Tibial nerve (tissue), 4 donors: ENCODE measurements at places on chromosomes 16 and 17.
A peak's percentile ranks its signal among the peaks of the same experiment; 100 is the strongest.

GRCh38 chr17:73043686-73044581 lies 48.6 kb downstream of the SLC39A11 start:
- peak overlapping the region; percentile 74 for H3K27ac ChIP-seq
- H3K4me3 ChIP-seq: no peak overlapping the region
- H3K27me3 ChIP-seq: no peaks in the 10 kb centered on the region
- H3K36me3 ChIP-seq: no peaks in the 10 kb centered on the region

DNA sequence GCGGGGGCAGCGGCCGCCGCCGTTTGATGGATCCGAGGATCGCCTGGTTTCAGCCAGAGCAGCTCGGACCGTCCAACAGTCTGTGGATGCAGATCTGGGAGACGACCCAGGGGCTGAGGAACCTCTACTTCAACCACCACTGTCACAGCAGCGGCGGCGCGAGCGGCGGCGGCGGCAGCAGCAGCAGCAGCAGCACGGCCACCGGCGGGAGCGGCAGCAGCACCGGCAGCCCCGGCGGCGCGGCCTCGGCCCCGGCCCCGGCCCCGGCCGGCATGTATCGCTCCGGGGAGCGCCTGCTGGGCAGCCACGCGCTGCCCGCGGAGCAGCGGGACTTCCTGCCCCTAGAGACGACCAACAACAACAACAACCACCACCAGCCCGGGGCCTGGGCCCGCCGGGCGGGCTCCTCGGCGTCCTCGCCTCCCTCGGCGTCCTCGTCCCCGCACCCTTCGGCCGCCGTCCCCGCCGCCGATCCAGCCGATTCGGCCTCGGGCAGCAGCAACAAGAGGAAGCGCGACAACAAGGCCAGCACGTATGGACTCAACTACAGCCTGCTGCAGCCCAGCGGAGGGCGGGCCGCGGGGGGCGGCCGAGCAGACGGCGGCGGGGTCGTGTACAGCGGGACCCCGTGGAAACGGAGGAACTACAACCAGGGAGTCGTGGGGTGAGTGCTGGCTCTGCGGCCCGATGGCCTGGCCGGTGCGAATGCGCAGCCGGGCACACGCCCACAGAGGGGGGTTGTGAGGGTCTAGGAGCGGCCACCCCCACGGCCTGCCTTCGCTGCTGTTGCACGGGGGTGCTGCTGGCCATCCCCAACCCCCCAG lies 702 bp downstream of the TENT4B start:
- H3K27me3 ChIP-seq: no peaks in the 10 kb centered on the region
- peak overlapping the region; percentile 74 for H3K27ac ChIP-seq
- no peaks in the 10 kb centered on the region for H3K36me3 ChIP-seq
- peak; percentile 13 for DNase-seq
- peaks cover 51% of the 10 kb centered on the region for H3K4me1 ChIP-seq

- no peak overlapping the region for H3K4me3 ChIP-seq
- H3K27ac ChIP-seq: no peak overlapping the region
- no peaks in the 10 kb centered on the region for H3K27me3 ChIP-seq
- H3K36me3 ChIP-seq: no peaks in the 10 kb centered on the region
Measured at GRCh38 chr17:51305182-51305581, 44.8 kb downstream of the UTP18 start.

DNA sequence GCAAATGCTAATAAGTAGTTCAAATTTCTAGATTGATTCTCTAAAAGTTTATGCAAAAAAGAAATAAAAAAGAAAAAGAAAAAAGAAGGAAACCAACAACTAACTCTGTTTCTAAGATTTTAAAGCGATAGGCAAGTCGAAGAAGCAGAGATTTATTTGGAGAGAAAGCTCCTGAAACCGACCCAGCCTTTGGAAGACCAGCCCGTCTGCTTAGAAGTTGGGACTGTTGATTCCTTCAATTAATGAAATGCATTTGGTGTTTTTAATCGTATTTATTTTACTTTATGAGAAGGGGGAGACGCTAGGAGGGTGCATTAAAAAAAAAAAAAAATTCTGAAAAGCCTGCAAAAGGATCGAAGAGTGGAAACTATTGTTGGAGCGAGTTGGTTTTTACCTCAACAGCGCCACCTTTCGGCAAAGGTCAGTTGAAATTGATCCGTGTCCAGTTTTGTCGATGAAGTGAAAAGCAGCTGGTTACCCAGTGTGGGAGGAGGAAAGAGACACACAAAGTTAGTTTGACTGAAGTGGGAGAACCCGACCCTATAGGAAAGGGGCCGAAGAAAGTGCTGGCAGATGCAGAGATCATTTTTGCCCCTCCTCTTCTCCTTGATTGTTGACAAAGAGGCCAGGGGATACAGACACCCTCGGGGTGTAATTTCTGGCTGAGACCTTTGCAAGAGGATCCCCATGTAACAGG lies 1.5 kb upstream of the MAF start:
- H3K4me3 ChIP-seq: peak overlapping the region; percentile 62
- H3K27me3 ChIP-seq: no peaks in the 10 kb centered on the region

DNA sequence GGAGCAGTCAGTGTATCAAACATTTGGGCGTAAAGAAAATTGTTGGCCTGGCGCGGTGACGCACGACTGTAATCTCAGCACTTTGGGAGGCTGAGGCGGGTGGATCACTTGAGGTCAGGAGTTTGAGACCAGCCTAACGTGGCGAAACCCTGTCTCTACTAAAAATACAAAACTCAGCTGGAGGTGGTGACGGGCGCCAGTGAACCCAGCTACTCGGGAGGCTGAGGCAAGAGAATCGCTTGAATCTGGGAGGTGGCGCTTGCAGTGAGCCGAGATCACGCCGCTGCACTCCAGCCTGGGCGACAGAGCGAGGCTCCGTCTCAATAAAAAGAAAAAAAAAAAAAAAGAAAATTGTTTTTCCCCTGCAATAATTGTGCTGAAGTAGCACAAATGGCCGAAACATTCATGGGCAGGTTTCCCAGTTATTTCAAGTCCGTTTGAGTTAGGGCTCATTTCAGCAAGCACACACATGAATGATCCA lies 1.4 kb downstream of the GCSH start:
- H3K4me1 ChIP-seq: no peaks in the 10 kb centered on the region
- H3K4me3 ChIP-seq: no peak overlapping the region
- DNase-seq: no peak
- H3K27me3 ChIP-seq: no peaks in the 10 kb centered on the region
